ENCODE measurements at places on chromosomes 2 and 18. TPM values are rescaled to one million over a fixed set of nuclear protein-coding genes. Genes with fewer than 3 reads are reported as not detected.

Gene GAL3ST2
- 0.28 TPM for total RNA-seq

Gene LRRFIP1
- 91.5 TPM for total RNA-seq

Gene CD226
- 0.06 TPM for total RNA-seq

Gene M1AP
- total RNA-seq: not detected

Gene CYP26B1
- 16.8 TPM for total RNA-seq

Gene XDH
- total RNA-seq: 1.1 TPM

Gene ACMSD
- total RNA-seq: not detected
